ENCODE measurements at places on chromosomes 3 and 15.

- DNase-seq: peak; percentile 55
Measured at GRCh38 chr3:69628951-69629350, 110.3 kb upstream of the MITF start.

GRCh38 chr15:40793216-40793989 is 13.5 kb upstream of the ZFYVE19 start:
- no peak for DNase-seq

- no peak for DNase-seq
Measured at GRCh38 chr3:79211586-79212359, 556.0 kb downstream of the ROBO1 start.

- no peak for DNase-seq
Measured at GRCh38 chr3:11509173-11510000, 134.3 kb downstream of the VGLL4 start.

- DNase-seq: no peak
Measured at GRCh38 chr3:178238179-178238578, 298.1 kb upstream of the KCNMB2 start.

- no peak for DNase-seq
Measured at GRCh38 chr3:110521019-110521418, 550.6 kb upstream of the NECTIN3 start.

GRCh38 chr15:79682851-79683288 is 213.9 kb downstream of the MTHFS start:
- DNase-seq: no peak

DNA sequence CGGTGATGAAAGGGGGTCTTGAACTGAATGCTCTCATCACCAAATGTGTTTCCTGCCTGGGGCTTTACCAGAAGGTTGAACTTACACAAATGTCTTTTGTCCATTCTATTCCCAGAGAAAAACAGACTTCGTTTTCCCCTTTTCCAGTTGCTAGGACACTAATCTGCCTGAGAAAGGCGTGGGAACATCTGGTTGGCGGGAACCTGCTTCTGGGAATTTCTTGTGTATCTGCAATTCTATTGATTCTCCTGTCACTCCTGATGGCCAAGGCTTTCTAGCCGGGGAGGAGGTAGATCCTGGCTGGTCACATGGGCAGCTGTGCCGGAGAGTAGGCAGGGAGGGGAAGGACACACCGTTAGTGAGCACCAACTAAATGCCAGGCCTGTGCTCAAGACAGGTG is 31.1 kb upstream of the CCDC174 start:
- DNase-seq: no peak

Measured in SK-N-MC (cell line).